ENCODE measurements at places on chromosomes 3 and 15.
A peak's percentile ranks its signal among the peaks of the same experiment; 100 is the strongest.

DNA sequence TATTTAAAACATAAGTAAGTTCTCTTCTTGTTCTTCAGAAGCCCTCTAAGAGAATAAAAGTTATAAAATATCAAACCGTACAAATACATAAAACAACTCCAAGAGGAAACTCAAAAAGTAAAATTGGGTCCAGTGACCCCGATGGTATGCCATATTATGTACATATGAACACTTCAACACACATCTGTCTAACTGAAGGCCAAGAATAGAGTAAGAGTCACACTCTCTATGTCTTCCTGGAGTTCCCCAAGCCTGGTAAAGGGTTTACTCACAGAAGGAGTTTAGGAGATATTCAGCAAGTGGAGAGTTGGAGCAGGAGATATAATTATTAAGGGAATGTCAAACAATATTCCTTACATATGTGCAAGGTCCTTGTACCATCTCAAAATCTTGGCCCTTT, 101.3 kb upstream of the EIF1B start:
- peak; percentile 5 for DNase-seq

DNA sequence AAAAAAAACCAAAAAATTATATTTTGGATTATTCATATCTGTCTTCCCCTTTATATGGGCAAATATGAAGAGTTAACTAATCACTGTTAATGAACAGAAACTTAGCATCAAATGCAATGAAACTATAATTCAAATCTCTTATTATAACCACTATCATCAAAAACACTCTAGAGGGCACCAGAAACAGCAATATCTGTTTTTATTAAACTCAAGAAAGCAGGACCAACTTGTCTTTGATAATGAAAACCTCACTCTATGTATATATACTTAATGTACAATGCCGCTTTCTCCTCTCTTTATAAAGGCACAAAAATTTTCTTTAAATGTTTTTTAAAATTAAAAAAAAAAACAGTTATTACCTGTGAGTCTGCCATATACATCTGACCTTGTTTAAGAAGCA, 92.7 kb downstream of the UACA start:
- DNase-seq = peak; percentile 9

GRCh38 chr3:116034794-116035193, 410.5 kb downstream of the LSAMP start:
- DNase-seq = no peak

DNA sequence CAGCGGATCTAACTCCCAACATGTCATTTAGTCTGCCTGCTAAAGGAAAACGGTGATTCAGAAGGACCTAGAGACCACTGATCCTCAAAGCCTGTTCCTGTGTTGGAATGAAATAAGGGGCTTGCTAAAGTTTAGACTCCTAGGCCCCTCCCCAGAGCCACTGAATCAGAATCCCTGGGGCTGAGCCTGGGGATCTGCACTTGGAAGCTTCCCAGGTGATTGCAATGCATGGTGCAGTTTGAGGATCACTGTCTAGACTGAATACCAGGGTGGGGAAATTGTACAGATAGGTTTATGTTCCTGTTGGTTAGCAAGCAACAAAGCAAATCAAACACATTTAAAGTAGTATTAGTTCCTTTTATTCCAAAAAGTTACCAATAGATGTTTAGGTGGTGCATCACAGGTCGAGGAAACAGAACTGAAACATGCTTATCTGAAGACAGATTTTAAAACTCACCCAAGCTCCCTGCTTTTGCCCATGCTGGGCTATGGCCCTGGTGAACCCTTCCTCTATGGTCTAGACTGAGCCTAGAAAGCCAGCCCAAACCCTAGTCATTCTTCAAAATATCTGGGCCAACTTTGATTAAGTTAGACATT, 29.6 kb upstream of the SPTBN5 start:
- DNase-seq = no peak

- no peak for DNase-seq
Observed at GRCh38 chr3:44966795-44967278, 9.1 kb downstream of the ZDHHC3 start.

- peak; percentile 23 for DNase-seq
Observed at GRCh38 chr3:12963922-12964701, 109.1 kb downstream of the IQSEC1 start.

DNA sequence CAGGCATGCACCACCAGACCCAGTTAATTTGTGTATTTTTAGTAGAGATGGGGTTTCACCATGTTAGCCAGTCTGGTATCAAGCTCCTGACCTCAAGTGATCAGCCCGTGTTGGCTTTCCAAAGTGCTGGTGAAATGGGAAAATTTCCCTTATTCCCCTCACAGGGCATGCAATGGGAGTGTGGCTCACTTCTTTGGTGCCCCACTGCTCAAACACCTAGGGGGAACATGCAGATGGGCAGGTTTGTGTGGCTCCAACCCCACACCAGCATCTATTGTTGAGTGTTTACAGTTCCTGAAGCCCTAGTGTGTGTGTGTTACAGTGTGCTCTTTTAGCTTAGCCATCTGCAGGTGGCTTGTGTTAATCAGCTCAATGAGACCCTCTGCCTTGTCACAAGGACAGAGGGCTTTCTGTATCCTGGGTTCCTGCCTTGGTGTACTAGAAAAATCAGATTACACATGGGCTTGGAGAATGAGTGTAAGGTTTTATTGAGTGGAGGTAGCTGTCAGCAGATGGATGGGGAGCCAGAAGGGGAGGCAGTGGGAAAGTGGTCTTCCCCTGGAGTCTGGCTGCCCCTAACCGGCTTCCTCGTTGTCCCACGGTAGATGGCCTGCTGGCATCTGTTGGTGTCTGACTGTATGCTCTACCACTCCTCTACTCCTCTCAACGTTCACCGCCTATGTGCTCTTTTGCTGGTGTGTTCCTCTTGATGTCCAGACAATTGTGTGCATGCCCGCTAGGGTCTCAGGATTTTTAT, 248.1 kb upstream of the CBLB start:
- DNase-seq = no peak

DNA sequence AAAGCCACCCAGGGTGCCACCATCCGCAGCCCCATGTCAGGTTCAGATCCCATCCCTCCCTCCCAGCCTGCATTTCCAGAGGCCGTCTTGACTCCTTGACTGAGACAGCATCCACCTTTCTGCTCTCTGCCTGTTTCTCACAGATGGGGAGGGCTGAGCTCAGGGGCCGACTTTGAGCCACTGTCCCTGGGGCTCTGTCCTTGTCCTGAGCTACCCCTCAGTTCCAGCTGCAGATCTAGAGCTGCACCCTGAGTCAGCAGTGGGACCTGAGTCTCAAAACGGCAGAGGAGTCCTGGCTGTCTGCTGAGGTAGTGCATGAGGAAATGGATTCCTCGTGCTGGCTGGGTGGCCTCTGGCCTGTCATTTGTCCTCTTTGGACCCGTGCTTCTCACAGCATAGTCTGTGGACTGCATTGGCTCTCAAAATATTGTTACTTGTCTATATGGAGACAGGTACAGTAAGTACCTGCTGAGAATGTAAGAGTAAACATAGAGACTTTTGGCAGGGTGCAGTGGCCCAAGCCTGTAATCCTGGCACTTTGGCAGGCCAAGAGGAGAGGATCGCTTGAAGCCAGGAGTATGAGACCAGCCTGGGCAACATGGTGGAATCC, 22.3 kb downstream of the RPLP1 start:
- peak; percentile 10 for DNase-seq

- no peak for DNase-seq
Observed at GRCh38 chr3:24372559-24373197, 122.0 kb downstream of the THRB start.

DNA sequence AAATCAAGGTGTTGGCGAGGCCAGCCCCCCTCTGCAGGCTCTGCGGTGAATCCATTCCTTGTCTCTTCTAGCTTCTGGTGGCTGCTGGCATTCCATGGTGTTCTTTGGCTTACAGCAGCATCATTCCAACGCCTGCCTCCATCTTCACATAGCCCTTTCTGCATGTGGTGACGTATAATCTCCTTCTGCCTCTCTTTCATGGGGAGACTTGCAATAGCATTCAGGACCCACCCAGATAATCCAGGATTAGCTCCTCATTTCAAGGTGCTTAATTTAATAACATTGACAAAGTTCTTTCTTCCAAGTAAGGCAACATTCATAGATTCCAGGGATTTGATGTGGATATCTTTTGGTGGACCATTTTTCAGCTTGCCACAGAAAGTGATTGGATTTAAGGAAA, 35.8 kb downstream of the ISG20 start:
- no peak for DNase-seq

GRCh38 chr3:117144853-117145252, 435.3 kb downstream of the TUSC7 start:
- DNase-seq = no peak

GRCh38 chr3:18649666-18650363, 224.7 kb upstream of the SATB1 start:
- DNase-seq = no peak

- no peak for DNase-seq
Observed at GRCh38 chr15:87850916-87851315, 405.6 kb downstream of the NTRK3 start.

DNA sequence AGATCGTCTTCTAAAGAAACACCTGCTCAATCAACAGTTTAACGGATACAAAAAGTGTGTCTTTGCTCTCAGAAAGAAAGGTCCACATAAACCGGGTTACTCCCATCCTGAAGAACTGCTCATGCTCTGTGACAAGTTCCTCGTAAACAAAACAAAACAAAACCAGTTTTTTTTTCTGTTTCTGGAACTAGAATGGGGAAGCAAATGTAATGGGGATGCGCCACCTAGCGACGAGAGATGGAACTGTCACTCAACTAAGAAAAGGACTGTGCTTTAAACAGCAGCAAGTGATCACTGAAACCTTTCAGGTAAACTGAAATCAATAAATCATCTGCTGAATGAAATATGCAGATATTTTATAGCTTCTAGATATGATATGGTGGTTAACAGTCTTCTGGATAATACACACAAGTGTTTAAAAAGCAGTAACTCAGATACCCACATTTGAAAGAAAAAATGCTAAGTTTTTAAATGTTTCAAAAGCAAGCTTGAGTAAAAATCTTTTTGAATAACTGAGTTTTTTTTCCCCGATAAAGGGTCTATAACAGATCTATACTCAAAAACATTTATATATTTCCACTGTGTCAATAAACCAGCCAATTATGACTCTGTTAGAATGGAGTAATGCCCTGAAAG, 10.9 kb downstream of the TM2D3 start:
- DNase-seq = peak; percentile 54

DNA sequence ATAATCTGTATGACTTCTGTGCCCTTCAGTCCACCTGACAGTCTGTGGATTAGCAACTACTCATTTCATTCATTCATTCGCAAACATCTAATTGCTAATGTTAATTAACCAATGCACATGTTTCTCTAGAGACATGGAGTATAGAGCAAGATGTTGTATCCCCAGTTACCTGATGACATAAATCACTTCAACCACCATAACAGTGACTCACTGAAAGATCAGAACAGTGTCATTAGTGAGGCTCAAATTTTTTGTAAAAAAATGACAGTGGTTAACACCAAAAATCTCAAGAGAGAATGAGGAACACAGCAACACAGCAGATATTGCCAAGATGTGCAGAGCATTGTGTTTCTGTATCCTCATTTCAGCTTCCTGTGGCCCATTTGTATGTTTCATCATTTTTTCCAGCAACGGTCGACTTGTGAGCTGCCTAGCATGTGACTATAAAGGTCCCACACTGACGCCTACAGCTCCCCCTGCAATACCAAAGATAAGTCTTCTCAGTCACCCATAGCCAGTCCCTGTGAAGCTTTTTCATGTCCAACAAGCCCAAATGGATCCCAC, 3.7 kb upstream of the PLD1 start:
- DNase-seq = peak; percentile 20

DNA sequence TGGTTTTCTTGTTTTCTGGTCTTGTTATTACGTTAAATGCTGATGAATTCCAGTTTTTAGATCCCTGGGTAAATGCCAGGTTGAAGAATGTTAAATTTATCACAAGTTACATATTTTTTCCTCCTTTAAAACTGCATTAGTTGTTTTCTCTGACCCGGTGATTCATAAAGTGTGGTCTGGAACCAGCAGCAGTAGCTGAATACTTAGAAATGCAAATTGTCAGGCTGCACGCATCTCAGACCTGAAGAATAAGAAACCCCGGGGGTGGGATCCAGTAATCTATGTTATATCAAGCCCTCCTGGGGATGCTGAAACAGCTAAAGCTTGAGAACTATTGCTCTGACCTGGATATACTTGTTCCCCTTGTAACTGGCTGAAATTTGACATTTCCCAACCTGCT, 69.1 kb downstream of the PEX5L start:
- no peak for DNase-seq

- no peak for DNase-seq
Observed at GRCh38 chr3:72428803-72429202, 419.4 kb downstream of the SHQ1 start.

DNA sequence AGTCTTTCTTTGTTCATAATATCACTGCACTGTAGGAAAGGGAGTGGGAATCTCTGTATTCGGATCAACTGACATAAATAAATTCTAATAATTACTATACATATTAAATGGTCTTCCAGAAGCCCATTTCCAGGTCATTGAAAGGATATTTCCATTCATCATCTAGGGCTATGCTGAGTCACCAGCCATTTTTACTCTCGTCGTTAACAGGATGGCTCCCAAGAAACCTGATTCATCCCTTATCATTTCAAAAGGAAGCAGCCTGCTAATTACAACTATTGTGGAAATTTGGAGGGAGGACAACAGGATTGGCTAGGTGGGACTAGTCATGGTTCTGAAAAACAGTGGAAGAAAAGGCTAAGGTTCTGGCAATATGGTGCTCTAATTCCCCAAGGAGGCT, 13.6 kb downstream of the GMNC start:
- DNase-seq = peak; percentile 58

DNA sequence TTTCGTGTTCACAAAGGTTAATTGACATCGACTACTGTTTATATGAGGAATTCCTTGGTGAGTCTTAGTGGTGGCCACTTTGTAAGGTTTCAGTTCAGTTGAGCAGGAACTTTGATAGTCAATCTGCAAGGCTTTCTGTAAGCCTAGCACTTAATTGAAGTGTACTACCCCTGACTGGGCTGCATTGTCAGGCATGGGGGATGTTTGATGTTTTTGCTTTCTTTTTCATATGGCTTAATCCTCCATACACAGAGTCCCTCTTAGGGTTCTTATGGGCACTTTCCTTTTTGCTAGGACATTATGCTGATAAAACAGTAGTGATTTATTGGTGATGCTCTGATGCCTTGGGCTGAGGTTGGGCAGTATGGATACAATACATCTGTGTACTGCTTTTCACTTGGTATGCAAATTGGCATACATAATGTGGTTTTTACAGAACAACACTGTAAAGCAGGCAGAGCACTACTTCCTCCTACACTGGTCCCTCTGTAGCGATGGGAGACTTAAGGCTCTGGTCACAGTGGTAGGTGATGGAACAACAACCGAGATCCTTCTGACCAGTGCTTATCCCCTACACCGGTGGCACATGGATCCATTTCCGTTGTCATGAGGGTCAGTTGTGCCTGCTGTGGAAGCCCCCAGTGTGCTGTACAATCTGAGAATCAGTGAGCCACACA, 261.0 kb downstream of the MFSD1 start:
- DNase-seq = no peak

GRCh38 chr3:72789786-72790185, 58.5 kb downstream of the SHQ1 start:
- DNase-seq = no peak

- no peak for DNase-seq
Observed at GRCh38 chr3:194585880-194586281, 47.3 kb downstream of the TMEM44 start.

Data from HCEC 1CT (cell line).